Stimulated activated CD4-positive, alpha-beta T cell treated with anti-CD3 and anti-CD28 coated beads, Interleukin-15, amount 100 ng/mL, for 24 hours (primary cell): ENCODE measurements at places on chromosomes 11 and 22.

GRCh38 chr11:11810764-11811726, 30.7 kb upstream of the USP47 start:
- peak; percentile 26 for DNase-seq

- DNase-seq: no peak
Observed at GRCh38 chr11:123362186-123362585, 67.9 kb upstream of the GRAMD1B start.

DNA sequence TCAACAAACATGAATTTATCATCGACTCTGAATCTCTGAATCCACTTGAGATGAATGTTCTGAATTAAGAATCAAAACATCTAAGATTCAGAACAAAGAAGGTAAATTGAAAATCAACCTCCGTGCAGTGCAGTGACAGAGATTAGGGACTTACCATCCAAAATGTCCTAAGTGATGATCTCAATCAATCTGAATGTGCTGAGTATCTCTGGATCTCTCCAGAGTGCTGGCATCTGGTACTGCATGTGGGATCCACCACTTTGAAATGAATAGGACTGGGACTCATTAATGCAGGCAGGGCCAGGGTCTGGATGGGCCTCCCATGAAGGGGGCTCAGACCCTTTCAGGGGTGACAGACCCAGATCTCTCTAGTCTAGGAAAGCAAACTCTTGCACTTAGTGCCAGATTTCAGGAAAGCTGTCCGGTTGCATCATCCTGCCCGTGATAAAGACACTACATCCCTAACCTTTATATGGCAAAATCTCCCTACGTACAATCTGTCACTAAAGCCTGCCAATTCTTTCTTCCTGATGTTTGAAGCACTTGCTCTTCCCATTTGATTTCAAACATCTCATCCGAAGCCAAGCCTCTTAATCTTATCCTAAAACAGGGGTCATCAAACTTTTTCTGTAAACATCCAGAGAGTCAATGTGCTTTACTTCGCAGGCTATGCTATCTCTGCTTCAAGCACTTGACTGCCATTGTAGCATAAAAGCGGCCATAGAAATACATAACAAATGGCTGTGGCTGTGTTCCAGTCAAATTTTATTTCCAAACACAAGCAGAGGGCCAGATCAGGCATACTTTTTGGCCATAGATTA, 263.3 kb downstream of the LARGE1 start:
- DNase-seq: no peak

- DNase-seq: peak; percentile 89
Observed at GRCh38 chr22:37051391-37052385, at the start of gene KCTD17. KCTD17 (plus strand) TSS chr22:37051742; CDS start chr22:37051761, 19 bp downstream.

DNA sequence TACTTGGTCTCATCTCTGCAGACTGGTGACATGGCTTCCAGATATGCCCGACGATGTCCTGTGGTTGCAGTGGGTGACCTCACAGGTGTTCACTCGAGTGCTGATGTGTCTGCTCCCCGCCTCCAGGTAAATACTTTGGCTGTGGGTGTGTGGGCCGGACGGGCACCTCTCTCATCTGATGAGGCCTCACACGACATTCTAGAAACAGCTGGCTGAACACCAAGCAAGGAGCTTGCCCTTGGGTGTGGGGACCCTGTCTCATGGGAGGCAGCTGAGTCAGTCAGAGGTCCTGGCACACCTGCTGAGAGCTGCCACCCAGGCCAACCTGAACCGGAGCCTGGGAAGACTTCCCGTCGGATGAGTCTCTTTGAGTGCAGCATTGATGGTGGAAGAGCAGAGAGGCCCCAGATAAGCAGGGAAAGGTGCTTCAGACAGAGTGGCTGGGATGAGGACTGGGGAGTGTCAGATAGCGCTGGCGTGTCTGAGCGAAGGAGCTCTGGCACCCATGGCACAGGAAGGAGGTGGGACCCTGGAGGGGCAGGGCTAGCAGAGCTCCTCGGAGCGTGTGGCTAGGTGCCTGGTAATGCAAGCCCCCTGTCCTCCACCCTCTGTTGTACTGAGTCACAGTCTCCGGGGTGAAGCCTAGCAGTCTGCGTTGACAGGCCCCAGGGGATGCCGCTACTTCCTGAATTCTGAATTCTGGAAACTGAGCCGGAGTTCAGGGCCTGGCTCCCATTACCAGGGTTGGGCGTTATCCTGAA, 10.4 kb upstream of the SAMM50 start:
- DNase-seq: no peak

DNA sequence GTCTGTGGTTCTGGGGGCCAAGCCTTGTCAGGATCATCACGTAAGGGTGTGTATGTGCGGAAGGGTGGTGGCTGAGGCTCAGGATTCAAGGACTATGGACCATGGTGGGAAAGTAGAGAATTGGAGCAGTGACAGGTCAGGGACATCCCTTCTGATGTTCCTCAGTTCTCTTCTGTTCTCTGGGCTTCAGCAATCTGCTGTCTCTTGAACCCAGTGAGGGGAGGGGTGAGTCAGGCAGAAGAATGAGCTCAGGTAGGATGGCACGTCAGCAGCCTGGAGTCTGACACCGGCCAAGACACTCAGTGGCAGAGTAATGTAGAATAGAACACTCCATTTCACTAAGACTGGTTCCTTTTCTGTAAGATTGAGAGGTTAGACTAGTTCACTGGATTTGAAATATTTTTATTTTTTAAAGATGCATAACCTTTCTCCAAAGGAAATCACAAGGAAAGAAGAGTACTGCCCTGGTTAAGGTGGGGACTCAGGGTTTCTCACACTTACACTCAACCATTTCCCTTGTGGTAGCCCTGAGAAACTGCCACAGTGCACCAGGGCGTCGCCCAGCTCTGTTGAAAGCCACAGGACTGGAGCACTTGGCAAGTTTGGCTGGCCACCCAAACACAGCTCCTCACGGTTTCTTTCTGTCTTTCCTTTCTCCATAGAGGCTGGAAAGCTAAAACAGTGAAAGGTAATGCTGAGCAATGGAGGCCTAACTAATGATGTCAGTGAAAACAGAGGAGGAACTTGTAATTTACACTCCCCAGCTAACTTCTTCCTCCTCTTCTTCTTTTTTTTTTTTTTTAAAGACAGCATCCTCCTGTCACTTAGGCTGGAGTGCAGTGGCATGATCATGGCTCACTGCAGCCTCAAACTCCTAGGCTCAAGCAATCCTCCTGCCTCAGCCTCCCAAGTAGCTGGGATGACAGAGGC, 23.1 kb upstream of the MICAL2 start:
- peak; percentile 47 for DNase-seq

DNA sequence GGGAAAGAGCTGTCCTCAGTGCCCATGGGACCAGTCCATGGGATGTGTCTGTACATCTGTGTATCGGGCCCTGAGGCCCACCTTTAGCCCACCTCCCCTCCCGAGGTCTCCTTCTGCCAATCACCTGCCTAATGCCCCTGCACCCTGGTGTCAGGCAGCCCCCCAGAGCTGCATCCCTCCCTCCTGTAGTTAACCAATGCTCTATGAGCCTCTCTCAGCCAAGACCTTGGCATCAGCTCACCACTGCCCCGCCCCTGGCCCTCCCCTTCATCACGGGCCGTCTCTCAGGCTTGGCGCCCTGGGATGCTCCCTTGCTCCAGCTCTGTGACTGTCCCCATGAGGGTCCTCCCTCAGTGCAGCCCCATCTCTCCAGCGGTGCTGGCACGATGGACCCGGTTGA, 18.5 kb downstream of the MGAT3 start:
- no peak for DNase-seq

DNA sequence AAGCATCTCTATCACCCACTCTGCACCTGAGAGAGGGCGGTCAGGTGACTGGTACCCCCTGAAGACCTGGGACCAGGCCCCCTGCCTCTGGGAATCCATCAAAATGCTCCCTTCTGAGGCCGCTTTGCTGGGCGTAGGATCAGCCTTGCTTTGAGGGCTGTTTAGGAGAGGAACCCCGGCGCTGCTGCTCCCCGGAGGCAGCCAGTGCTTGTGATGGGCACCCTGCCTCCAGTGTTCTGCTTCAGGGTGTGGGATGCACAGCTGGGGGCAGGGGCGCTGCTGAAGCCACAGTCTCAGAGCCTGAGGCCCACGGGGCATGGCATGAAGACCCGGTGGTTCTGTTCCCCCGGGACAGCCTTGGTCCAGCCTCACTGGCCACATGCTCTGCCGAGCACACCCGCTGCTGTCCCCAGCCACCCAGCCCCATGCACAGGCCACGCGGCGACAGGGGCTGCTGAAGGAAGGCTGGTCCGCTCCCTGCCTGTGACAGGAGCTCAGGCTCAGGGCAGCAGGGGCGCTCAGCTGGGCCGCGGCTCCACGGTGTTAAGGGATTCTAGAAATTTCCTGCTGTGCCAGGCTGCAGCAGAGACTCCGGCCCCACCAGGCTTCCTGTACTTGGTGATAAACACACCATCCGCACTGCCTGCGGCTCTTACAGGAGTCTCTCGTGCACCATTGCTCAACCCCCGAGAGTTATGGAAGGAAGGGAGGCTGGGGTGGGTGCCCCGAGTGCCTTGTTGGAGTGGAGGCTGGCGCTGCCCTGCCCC, 91.0 kb downstream of the KCNQ1 start:
- DNase-seq: no peak

DNA sequence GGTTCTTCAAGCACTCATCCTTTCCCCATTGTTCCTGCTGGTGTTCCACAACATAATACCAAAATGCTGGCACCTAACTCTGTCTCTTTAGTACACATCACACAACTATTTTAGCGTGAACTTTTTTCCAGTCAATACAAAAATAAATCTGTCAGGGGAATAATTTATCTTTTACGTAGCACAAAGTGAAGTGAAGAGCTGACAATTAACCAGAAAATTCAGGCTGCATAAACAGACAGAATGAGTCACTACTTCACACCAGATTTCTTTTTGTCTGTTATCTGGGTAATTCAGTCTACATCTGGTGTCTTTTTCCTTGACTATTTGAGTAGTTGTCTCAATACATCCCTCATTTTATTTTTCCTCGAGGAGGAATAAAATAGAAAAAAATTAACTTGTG, 7.9 kb upstream of the ETS1 start:
- DNase-seq: no peak

DNA sequence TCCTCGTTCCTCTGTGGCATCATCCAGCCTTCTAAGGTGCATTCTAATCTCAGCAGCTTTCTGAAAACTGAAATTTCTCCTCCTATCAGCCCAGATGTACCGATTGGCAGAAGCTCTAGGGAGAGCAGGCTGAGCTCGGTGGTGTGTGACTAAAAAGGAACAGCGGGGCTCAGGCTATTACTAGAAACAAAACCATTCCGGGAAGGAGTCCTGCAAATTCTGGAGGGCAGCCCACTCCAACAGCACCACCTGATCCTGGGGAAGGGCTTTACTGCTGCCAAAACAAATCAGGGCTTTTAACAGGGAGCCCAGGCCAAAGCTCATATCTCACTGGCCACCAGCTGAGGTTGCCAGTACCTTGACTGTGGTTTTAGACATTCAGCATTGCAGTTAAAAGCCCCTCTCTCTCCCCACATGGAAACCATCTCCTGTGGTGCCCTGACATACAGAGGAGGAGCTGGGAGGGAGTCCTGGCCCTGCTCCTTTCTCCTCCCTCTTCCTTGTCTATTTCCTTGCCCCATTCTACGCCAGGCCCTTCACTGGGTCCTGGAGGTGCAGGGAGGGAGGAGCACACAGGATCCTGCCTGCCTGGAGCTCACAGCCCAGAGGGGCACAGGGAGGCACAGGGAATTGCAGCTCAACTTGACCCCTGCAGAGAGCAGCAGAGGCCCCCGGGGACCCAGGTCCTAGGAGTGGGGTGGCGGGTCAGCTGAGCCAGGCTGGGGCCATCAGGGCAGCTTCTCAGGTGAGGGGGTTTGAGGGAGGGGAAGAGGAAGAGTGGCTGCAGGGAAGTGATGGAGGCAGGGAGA, 889 bp downstream of the PLAAT4 start:
- DNase-seq: peak; percentile 38

GRCh38 chr22:19644314-19645223, 69.7 kb upstream of the SEPTIN5 start:
- no peak for DNase-seq

DNA sequence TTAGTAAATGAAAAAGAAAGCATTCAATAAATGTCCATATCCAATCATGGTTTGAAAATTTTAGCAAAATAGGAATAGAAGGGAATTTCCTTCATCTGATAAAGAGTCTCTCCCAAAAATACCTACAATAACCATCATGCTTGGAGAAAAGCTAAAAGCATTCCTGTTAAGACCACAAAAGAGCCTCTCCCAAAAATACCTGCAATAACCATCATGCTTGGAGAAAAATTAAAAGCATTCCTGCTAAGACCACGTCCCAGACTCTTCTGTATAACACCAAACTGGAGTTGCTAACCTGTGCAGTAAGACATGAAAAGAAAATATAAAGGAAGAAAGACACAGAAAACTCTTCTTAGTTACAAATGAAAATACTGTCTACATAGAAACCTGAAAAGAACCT, 69.4 kb downstream of the LINC01488 start:
- no peak for DNase-seq

DNA sequence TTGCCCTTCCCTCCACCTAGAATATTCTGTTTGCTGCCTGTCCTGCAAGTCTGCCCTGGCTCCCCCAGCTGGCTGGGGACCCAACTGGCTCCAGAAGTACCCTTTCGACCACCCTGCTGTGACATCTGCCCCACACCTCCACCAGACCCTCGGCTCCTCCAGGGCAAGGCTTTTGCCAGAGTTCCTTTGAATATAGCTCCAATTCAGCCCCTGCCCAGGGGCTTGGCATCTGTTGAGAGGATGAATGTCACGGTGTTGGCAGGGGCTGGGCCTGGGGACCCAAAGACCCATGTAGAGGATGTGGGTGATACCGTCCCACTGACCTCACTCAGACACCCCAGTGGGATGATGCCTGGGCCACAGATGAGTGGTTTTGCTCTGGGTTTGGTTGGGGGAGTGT, 4.0 kb downstream of the NLRP6 start:
- no peak for DNase-seq

GRCh38 chr22:32817137-32817730, 15.7 kb downstream of the TIMP3 start:
- no peak for DNase-seq

- DNase-seq: no peak
Observed at GRCh38 chr11:102809971-102810370, 12.0 kb upstream of the MMP1 start.

DNA sequence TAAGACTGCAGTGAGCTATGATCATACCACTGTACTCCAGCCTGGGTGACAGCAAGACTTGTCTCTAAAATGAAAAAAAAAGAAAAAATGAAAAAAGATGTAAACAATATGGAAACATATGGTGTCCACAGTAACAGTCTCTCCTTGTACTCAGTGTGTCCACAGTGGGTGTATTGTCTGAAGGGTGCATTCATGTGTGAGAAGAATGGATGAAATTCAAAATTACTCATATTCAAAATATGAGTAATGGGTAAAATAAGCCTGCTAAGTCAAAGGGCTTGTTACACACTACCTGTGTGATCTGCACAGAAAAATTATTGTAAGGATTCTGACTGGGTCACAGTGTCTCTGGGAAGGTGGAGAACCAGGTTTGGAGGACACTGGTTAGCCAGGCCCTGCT, 26.9 kb downstream of the PPFIA1 start:
- no peak for DNase-seq

- DNase-seq: no peak
Observed at GRCh38 chr11:57343825-57344224, 5.7 kb downstream of the P2RX3 start.

GRCh38 chr22:42764895-42765363, 44.3 kb upstream of the A4GALT start:
- no peak for DNase-seq

- DNase-seq: no peak
Observed at GRCh38 chr22:37258753-37259401, 14.8 kb upstream of the RAC2 start.

GRCh38 chr11:84234011-84234410, 947.8 kb upstream of the CCDC90B start:
- DNase-seq: no peak

- no peak for DNase-seq
Observed at GRCh38 chr11:20623252-20623651, 23.8 kb downstream of the SLC6A5 start.
